Stimulated activated CD8-positive, alpha-beta memory T cell treated with anti-CD3 and anti-CD28 coated beads, Interleukin-4, amount 100 ng/mL, for 24 hours (primary cell): ENCODE measurements at places on chromosomes 4 and X.
A peak's percentile ranks its signal among the peaks of the same experiment; 100 is the strongest.

GRCh38 chr4:98261405-98262291 is 464 bp downstream of the RAP1GDS1 start:
- peak; percentile 21 for DNase-seq

DNA sequence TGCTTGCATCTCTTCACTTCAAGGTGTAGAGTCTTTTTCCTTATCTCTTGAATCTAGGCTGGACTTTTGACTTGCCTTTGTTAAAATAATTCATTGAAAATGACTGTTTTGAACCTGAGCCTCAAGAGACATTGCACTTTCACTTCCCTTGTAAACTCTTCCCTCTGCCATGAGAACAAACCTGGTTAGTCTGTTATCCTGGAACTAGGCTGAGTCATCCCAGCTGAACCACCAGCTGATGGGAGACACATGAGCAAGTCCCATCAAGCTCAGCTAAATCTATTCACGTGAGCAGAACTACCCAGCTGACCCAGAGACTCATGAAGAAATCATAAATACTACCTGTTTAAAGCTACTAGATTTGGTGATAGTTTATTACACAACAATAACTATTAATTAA is 202.3 kb upstream of the CENPE start:
- no peak for DNase-seq

DNA sequence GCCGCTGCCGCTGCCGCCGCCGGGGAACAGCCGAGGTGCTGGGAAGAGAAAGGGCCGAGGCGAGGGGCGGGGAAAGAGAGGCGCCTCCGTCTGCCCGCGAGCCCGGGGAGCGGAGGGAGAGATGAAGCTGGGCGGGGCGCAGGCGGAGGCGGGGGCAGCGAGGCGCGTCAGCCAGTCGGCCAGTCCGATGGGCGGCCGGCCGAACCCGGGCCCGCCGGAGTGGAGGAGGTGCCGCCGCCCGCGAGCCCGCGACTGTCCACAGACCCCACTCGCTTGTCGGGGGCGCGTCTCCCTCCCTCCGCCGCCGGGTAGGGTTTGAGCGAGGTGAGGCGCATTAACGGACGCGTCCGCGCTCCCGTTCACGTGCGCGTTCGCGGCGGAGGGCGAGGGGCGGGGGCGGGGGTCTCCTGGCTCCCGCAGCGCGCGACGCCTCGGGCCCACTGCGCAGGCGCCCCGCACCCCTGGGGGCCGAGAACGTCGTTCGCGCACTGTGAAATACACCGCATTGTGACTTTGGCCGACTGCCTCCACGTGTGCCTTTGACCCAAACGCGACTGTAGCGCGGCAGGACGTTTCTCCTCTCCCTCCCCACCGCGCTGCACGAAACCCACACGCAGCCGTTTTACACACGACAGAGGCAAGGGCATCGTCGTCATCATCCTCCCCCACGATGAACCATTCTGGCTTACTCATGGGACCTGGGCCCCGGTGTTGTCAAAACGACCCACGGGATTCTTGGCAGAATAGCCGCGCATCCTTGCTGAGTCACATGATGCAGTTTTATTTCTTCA is at the start of gene NUDT11:
NUDT11 (minus strand) TSS at position 92 of the 791 bp plus-strand sequence. CDS start 148 bp downstream, outside the sequence.
- peak; percentile 29 for DNase-seq

DNA sequence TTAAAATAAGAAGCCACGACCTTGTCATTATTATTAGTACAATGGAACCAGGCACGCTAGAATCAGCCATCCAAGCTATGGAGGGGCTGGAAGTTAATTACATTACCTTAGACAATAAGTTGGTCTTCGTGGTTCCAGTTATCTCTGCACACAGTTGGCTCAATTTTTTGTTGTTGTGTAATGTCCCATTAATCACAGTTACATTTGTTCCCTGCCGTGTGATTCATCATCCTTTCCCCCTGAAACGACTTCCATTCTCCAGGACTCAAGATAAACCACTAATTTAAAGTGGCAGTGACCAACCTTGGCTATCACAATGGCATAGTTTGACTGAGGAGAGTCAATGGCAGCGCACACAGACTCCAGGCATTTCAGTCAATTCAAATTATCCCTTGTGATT is 905.0 kb downstream of the RAB28 start:
- no peak for DNase-seq

- DNase-seq = no peak
Observed at GRCh38 chrX:34848281-34848680, 94.3 kb upstream of the FAM47B start.

- no peak for DNase-seq
Observed at GRCh38 chr4:138773321-138773720, 242.3 kb upstream of the NOCT start.

GRCh38 chrX:125505207-125505606 is 185.5 kb downstream of the TEX13C start:
- DNase-seq = no peak

DNA sequence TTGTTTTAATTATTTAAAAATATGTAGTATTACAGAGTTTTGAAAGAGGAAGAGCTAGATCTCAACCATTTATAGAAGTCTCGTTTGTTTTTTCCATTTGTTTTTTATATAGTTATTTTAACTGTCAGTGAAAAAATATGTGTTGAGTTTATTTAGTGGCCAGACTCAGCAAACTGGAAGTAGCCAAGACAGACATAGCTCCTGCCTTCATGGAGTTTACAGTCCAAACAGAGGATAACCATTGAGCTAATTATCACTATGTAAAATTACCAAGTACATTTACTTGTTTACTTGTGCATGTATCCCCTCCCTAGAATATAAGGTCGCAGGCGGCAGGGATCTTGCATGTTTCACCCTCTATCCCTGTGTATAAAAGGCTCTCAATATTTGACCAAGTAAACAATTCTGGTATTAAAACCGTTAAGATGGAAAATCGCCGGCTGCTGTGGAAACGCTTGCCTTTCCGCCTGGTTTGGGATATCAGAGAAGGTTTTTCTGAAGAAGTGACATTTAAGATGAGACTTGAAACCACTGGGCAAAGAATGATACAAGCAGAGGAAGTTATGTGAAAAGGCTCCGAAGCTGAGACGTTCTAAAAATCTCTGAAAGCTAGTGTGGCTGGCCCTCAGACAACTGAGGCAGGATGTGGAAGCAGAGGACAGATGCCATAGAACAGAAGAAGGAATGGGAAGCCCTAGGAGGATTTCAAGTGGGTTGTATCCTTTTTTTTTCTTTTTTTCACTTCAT is 1.3 kb upstream of the CCNI start:
- no peak for DNase-seq
